ENCODE measurements at places on chromosomes 4 and X.

DNA sequence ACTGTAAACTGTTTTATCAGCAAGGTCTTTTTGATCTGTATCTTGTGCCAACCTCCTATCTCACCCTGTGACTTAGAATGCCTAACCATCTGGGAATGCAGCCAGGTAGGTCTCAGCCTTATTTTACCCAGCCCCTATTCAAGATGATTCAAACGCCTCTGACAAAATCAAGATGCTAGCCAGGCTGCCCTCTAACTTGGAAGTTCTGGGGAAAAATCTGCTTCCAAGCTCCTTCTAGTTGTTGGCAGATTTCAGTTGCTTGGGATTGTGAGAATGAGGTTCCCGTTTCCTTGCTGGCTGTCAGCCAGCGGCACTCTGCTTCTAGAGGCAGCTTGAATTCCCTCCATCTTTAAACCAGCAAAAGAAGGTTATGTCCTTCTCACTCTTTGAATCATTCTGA is 34.7 kb downstream of the LUZP4 start:
- DNase-seq = peak; percentile 37

- DNase-seq = no peak
Measured at GRCh38 chr4:74635074-74635473, 159.2 kb downstream of the BTC start.

GRCh38 chrX:4710618-4711433 is 997.4 kb upstream of the PRKX start:
- DNase-seq = no peak

- DNase-seq = no peak
Measured at GRCh38 chr4:30817447-30817846, 97.3 kb downstream of the PCDH7 start.

GRCh38 chr4:15402974-15403373 is 24.9 kb upstream of the C1QTNF7 start:
- no peak for DNase-seq

- DNase-seq = no peak
Measured at GRCh38 chr4:2194496-2194895, 47.4 kb downstream of the HAUS3 start.

- DNase-seq = peak; percentile 87
Measured at GRCh38 chr4:54783402-54784110, 125.8 kb downstream of the KIT start.

All from EH (cell line).